ENCODE measurements at places on chromosomes 7 and 10.

- no peak for DNase-seq
Measured at GRCh38 chr10:11446864-11447263, 164.6 kb downstream of the USP6NL start.

GRCh38 chr7:125059861-125060456 lies 130.3 kb upstream of the POT1 start:
- DNase-seq = no peak

GRCh38 chr7:15891151-15891881 lies 204.8 kb upstream of the MEOX2 start:
- DNase-seq = no peak

DNA sequence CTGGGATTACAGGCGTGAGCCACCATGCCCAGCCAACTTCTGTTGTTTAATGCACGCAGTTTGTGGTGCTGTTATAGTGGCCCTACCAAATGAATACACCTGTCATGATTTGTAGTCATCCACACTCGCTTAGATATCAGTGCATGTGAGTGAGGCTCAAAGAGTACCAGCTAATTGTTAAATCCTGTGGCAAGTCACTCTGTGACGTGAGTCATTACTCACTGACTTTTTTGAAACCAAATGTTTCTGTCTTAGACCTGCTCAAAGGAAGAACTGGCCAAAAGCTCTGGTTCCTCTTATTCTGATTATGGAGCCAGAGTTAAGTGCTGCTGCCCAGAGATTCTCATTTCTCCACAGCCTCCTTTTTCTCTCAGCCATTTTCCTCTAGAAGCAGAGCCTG lies 109.4 kb downstream of the PRKAG2 start:
- DNase-seq = no peak

DNA sequence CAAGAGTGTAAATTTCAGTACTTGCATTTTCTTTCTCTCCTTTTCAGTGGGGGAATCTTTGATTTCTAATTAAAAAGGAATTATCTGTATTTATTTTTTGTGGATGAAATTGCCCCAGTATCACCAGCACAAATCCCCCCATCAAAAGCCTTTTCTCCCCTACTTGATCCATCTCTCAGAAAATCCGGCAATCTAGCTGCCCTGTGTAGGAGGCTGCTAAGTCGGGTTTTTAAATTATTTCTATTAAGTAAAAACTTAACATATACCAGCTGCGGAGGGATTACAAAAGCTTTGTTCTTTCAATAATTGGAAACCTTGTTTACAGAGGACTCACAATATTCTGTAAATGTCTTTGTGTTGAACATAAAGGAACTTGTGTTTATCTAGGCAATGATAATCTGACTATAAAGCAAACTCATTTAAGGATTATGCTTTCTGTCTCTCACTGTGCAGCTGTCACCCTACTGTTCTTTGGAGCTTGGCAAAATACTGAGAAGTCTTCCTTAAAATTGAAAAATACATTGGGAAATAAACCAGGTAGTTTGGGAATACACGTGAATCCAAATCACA lies 177.4 kb upstream of the PRR15 start:
- DNase-seq = no peak

DNA sequence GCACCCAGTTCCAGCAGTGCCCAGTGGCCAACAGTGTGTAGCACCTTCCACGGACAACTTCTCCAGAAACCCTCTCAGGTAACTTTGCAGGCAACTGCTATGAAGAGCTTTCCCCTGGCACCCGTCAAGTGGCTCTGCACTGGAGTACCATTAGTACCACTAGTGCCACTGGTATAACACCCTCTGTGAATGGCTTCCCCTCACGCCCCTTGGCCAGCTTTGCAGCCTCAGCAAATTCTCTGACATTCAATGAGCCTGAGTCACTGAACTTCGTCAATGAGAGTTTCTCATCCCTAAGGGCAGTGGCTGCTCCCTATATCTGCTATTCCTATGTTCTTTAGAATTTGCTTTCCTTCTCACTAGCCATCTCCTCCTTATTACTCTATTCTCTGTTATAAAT lies 7.6 kb upstream of the HERPUD2 start:
- DNase-seq = no peak

DNA sequence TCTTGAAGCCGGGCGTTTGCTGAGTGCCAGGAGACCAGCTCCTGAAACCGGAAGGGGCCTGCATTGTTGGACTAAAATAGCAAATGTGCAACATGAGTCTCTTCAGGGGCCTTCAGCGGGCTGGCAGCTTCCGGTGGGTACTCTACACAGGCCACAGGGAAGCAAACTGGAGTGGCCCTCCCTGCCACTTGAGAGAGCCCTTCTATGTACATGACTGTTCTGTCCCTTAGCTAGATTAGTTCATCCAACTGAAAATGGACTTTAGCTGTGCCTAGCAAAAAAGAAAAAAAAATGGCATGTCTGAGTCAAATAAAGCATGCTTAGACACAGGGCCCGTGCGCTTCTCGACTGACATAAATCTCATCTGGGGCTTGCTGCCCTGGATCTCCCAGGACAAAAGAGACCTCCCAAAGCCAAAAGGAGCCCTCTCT lies 115.3 kb upstream of the TCF7L2 start:
- DNase-seq = no peak

- no peak for DNase-seq
Measured at GRCh38 chr10:91549262-91549661, 83.6 kb downstream of the PPP1R3C start.

- DNase-seq = no peak
Measured at GRCh38 chr10:62005687-62006086, 104.2 kb downstream of the ARID5B start.

GRCh38 chr10:67697724-67698131 lies 1.7 kb upstream of the CTNNA3 start:
- peak; percentile 7 for DNase-seq

DNA sequence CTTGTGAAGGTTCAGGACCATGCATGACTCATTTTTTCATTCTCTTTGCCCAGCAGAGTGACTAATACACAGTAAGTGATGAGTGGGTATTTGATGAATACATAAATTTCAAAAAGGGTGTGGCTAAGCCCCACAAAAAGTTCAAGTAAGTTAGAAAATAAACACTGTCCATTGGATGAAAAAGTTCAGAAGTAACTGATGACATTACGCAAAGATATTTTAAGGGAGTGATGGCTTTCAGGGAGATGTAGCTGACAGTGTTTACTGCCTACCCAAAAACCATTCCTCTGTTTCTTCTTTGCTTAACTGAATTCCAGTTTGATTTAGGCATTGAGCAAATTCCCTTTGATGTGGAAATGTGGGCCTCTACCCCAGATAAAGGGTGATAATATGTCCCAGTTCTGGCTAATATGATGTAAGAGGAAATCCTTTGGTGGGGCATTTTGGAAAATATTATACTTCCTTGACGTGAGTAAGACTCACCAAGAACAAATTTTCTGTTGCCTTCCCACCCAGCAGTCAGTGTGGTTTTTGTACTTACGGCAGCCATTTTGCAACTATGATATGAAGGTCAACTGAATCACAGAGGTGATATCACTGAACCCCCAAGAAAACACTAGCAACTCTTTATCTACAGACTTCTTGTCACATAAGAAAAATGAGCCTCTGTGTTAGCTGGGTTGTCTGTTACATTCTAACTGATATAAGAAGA lies 29.0 kb upstream of the EBLN1 start:
- no peak for DNase-seq

DNA sequence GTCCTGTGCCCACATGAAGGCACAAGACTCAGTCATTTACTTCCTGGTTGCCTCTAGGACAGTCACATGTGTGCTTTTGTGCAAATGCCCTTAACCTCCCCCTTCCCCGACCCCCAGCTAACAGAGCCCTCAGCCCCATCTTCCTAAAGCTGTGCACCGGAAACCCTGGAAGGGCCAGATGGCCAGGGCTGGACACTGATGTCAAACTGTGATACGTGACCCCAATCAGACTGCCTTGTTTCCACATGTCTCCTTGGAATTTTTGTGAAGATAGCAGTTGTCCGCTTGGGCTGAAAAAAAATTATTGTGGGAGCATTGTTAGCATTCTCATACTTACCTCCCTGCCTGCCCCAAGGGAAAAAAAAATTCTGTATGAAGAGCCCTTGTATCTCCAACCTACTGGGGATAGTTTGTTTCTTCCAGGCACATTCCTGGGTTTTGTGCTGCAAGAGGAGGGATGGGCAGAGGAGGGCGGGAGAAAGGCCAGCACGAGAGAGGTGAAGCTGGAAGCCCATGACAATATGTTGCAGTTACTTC lies 17.0 kb upstream of the ADAM12 start:
- DNase-seq = no peak

GRCh38 chr10:12207114-12207513 lies 11.1 kb downstream of the CDC123 start:
- no peak for DNase-seq

DNA sequence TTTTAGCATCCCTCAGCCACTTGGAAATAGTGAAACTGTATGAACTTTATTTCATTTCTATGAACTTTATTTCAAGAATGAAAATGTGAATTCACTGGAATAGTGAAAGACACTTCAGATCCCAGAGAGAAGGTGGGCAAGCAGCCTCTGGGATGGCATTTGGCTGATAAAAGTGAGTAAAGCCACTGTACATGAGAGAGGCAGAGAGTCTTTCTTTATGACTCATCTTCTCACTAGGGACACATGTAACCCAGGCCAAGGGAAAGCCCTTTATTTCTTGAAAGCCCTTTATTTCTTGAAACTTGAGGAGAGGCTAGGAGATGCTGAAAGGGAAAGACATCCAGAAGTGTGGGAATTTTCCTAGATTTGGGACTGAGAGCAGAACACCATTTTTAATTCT lies 148.9 kb upstream of the SMIM30 start:
- DNase-seq = no peak

DNA sequence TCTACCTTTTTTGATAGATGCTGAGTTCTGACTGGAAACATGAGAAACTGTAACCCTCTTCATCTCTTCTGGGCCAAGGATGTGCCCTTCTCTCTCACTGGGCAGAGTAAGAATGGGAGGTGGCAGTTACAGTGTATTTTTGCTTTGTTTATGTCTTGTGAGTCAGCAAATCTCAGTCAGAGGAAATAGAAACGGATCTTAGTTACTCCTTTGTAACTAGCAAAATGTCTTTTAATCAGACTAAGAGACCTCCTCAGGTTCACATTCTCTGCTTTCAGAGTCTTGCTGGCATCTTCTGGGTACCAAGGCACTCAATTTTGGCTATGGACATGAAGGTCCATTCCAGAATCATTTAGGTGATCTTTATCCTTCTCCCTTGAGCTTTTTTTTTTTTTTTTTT lies 70.9 kb downstream of the HHEX start:
- DNase-seq = peak; percentile 46

DNA sequence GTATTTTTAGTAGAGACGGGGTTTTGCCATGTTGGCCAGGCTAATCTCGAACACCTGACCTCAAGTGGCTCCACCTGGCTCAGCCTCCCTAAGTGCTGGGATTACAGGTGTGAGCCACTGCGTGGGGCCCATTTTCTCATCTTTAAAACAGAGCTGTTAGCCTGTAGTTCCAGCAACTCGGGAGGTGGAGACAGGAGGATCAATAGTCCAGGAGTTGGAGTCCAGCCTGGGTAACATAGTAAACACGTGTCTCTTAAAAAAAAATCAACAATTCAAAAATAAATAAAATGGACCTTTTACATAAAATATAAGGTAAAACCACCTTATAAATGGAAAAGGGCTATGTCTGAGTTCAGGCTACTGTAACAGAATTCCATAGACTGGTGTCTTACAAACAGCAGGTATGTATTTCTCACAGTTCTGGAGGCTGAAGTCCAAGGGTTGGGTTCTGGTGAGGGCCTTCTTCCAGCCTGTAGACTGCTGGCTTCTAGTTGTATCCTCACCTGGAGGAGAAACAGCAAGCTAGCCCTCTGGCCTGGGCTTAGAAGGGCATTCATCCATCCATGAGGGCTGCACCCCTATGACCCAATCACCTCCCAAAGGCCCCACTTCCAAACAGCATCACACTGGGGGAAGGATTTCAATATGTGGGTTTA lies 7.0 kb upstream of the PVRIG start:
- no peak for DNase-seq

DNA sequence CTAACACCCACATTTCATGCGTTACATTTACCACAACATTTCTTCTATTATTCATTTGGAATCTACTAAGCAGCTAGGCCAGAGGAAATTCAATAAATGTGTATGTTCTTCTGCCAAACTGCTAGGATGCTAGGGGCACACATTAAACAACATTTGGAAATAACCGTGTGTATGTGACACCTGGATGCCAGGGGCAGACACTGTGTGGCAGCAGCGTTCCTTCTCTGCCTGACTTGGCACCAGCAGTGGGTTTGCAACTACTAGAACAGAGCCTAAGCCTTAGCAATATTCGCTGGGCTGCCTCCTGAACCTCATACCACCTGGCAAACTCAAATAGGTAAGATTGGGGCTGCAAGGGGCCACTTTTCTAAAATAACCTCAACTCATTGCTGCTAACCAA lies 182.1 kb downstream of the CHCHD3 start:
- no peak for DNase-seq

GRCh38 chr10:132192991-132193665 lies 6.4 kb downstream of the DPYSL4 start:
- no peak for DNase-seq

DNA sequence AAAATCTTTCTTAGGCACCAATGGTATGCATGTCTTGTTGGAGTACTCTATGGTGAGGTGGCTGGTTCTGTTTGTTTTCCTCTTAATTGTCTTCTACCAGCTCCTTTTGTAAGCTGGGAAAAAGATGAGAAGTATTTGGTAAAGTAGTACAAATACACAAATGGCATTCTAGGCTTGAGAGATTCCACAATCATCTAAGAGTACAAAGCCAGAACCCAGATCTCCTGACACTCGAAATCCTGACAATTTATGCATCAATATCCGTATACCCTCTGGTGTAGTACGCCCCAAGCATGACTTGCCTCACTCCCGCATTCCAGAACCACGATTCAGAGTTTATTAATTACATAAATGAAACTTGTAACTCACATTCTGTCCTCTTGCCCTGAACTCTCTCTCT lies 43.5 kb downstream of the CDCA7L start:
- DNase-seq = no peak

GRCh38 chr10:45080331-45080730 lies 79.6 kb downstream of the ZNF22 start:
- DNase-seq = no peak

DNA sequence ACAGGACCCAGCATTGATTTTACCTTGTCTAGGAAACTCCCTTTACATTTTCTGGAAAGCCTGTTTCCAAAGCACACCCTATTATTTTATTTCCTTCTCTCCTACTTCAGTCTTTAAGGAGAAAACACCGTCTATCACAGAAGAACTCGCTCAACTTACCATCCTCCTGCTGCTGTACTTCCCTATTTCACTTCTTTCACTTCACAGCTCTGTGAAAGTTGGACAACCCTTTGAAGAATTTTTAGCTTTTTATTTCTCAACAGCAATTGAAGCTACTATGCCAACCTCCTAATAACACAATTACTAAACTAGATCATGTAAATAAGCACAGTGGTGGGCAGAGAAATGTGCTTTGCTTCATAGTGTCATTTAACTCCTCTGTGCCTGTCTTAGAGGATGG lies 166.5 kb downstream of the TFEC start:
- DNase-seq = no peak

DNA sequence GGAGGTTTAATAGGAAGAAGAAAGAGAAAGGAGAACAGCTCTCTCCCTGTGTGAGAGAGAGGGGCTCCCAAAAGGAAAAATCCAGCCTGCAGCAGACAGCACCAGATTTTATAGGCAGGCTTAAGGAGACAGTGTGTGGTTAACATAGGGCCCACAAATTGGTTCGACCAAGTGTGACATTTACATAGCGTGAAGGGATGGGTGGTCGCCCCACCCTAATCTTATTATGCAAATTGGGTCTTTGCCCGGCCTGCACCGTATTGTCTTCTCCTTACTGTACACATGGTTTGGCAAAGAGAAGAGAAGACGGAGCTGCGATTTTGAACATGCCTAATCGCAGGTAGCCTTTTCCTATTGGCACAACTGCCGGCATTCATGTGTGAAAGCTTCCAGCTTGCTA lies 756.3 kb downstream of the NXPH1 start:
- no peak for DNase-seq
